Muscle of arm (tissue), 14 donors: ENCODE measurements at places on chromosomes 3 and 15. TPM values are rescaled to one million over a fixed set of nuclear protein-coding genes. Genes with fewer than 3 reads are reported as not detected.

- DNase-seq = no peak
These were observed 171.5 kb downstream of the NUP210 start for GRCh38 chr3:13248640-13249039.

DNA sequence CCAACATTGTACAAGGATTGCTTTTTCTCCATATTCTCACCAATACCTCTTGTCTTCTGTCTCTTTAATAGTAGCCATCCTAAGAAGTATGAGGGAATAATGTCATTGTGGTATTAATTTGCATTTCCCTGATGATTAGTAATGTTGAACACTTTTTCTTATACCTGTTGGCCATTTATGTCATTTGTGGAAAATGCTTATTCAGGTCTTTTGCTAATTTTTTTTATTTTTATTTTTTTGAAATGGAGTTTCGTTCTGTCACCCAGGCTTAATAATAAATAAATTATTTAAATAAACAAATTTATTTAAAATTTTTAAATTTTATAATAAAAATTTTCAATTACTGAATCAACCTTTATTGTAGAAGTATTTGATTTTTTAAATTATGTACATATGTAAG, 37.1 kb downstream of the REC114 start:
- DNase-seq = no peak

GRCh38 chr3:14290631-14291385, 111.6 kb upstream of the SLC6A6 start:
- no peak for DNase-seq

GRCh38 chr3:143182866-143183664, 63.5 kb downstream of the CHST2 start:
- DNase-seq = no peak

GRCh38 chr15:32694222-32694983, 23.4 kb upstream of the GREM1 start:
- no peak for DNase-seq

DNA sequence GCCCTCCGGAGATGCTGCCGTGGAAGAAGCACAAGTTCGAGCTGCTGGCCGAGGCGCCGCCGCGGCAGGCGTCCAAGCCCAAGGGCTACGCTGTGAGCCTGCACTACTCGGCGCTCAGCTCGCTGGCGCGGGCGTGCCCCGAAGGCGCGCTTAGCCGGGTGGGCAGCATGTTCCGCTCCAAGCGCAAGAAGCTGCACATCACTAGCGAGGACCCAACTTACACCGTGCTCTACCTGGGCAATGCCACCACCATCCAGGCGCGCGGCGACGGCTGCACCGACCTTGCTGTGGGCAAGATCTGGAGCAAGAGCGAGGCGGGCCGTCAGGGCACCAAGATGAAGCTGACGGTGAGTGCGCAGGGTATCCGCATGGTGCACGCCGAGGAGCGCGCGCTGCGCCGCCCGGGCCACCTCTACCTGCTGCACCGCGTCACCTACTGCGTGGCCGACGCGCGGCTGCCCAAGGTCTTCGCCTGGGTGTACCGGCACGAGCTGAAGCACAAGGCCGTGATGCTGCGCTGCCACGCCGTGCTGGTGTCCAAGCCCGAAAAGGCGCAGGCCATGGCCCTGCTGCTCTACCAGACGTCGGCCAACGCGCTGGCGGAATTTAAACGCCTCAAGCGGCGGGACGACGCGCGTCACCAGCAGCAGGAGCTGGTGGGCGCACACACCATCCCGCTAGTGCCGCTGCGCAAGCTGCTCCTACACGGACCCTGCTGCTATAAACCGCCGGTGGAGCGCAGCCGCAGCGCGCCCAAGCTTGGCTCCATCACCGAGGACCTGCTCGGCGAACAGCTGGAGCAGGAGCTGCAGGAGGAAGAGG, 1.3 kb downstream of the FAM43A start:
- DNase-seq = peak; percentile 55

GRCh38 chr3:87276484-87276883, at the start of gene POU1F1:
TSS of gene POU1F1 (minus strand) at chr3:87276584. CDS start at chr3:87276462, 122 bp downstream.
- no peak for DNase-seq

- no peak for DNase-seq
These were observed 157.1 kb downstream of the RSRC1 start for GRCh38 chr3:158267015-158267414.

GRCh38 chr3:184676927-184677326, 34.9 kb downstream of the MAGEF1 start:
- no peak for DNase-seq

DNA sequence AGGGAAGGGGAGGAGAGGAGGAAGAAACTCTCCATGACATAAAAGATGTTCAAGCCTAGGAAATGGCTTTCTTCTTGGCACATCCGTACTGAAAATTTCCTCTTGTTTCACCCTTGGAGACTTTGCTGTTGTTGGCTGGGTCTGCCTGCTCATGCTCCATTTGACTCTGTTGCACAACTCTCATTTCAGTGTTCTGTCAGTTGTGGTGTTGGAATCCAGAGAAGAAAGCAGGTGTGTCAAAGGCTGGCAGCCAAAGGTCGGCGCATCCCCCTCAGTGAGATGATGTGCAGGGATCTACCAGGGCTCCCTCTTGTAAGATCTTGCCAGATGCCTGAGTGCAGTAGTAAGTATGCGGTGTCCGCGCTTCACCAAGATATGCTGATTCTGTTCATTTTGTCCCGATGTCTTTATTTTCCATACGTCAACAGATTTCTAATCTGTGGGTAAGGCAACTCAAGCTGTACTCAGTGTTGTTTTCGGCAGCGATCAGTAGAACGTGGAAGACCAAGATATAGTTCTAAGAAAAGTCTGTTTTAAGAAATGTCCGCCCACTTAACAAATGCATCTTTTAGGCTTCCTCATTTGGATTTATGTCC, 265.2 kb upstream of the GOLGA6L4 start:
- peak; percentile 76 for DNase-seq

DNA sequence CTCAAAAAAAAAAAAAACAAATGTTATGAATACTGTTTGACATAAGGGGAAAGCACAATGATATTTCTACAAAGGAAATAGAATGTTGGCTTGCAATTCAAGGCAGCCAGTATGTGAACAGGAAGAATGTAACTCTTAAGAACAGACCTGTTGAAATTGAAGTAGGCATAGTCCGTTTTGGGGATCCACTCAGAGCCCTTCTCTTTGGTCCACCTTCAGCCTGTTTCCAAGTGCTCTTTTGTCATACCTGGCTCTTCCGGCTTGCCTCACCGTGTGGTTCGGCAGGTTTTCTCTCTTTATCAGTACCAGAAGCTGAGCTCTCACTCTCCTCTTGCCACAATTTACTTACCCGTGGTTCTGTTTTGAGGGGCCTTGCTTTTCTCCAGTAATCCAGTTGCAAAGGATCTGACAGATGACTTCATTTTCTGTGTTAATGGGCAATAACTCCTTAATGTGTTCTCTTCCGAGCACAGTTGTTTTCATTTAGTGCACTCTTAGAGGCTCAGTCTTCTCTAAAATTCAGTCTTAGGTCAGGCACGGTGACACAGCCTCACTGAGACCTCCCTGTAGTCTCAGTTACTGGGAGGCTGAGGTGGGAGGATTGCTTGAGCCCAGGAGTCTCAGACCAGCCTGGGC, 6.7 kb downstream of the ABHD17C start:
- no peak for DNase-seq

DNA sequence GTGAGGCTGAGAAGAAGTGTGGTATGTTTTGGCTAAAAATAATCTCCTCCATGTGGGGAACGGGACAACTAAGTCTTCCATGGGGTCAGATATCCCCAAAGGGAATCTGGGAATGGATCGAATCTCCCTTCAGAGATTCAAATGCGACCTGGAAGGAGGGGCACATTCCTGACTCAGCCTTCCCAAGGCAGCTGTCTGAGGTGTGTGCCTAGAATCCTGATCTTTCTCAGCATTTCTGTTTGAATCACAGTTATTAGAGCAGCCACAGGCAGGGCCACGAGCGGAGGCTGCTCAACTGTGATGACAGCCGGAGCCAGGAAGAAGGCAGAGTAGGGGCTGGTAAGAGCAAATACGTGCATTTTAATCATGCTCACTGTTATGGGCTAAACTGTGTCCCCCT, 135.1 kb downstream of the ADAMTS17 start:
- DNase-seq = no peak

DNA sequence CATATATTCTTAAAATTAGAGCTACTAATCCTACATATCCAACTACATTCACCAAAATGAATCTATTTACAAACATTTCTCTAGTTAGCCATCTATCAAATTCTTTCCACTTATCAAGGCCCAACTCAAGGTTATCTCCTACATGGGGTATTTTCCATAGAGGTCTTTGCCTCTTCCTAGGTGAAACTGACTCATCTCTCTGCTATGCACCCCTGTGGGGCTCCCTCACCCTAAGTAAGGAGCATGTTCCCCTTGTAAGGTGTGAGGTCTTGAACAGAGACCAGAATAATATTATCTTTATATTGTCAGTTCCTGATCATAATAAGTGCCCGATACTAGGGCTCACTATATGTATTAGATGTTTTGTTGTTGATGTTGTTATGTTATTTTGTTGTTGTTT, 74.6 kb upstream of the TSC22D2 start:
- no peak for DNase-seq

The DAZL gene
- not detected for polyA plus RNA-seq

The PPM1L gene
- polyA plus RNA-seq = 14.3 TPM

The CAMK1 gene
- polyA plus RNA-seq = 12.6 TPM

The PLA1A gene
- not detected for polyA plus RNA-seq

The CAMKV gene
- polyA plus RNA-seq = 0.57 TPM

The CTXN2 gene
- not detected for polyA plus RNA-seq

The GPR27 gene
- polyA plus RNA-seq = 3.0 TPM

The UBAP1L gene
- polyA plus RNA-seq = 3.9 TPM

The GOLGA6D gene
- polyA plus RNA-seq = not detected
